ENCODE measurements at places on chromosomes 6 and 20.

GRCh38 chr6:112781241-112781640 lies 434.1 kb downstream of the RFPL4B start:
- DNase-seq = no peak

- DNase-seq = no peak
These were observed 811.9 kb downstream of the TENT5A start for GRCh38 chr6:80940571-80940970.

GRCh38 chr6:44554861-44555260 lies 167.4 kb downstream of the CDC5L start:
- no peak for DNase-seq

- DNase-seq = no peak
These were observed 207.3 kb upstream of the FLRT3 start for GRCh38 chr20:14544688-14545087.

DNA sequence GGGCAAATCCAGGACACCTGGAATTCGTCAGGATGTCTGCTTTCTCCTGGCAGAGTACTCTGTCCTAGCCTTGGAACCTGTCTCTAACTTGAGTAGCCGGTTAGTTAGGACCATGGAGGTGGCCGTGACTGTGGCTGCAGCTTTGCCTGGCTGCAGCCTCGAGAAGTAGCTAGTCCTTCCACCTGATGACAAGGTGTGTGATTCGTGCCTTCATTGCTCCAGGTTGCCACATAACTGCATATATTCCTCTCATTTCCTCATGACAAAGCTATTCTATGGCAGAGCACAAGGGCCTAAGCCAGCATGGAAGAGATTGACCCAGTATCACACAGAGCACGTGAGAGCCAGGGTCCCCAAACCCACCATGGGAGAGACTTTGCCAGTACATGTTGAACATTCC lies 39.8 kb upstream of the KIF25 start:
- no peak for DNase-seq
